ENCODE measurements at places on chromosomes 2 and 18.

DNA sequence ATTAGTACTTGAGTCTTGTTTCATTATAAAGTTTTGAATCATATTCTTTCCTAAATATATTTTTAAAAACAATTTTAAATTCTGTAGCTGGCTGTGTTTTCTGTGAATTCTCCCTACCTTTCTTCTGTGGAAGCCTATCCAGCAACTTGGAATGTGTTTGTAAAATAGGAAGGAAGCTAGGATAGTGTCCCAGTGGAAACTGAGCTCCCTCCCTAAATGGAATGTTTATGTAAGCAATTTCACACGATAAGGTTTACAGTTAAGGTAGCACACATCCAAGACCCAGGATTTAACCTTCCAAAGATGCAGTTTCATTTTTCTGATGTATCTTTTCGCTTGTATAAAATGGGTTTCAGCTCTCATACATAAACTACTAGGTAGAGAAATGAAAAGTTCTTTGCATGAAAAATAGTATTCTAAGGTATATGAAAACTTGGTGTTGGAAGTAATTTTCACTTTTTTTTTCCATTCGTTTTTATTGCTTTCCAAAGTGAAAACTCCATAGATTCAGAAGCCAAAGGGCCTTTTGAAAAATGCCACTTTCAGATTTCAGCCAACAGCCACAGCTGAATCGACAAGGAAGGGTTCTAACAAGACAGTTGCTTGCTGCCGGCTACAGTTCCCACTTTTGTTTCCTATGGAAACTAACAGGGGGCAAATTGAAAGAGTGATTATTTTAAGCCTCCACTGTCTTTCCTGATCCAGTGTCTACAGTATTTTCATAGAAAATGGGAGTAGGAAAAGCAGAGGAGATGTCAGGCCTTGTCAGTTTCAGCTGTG lies 405.1 kb upstream of the POU3F3 start:
- no peak for DNase-seq

DNA sequence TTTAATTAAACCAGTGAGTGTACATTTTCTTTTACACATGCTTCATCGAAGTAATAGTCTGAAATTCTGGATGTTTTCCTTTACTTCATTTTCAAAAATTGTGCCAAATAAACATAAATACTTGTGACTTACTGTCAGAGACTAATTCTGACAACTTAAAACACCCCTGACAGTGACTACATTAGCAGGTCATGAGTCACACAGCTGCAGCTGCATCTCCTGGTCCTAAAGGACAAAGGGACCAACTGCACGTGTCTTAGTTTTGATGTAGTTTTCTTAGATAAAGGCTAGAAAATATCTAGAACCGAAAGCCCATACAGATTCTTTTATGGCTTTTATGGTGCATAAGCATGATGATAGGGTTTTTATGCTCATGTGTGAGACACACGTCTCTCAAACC lies 29.6 kb upstream of the DSC3 start:
- no peak for DNase-seq

DNA sequence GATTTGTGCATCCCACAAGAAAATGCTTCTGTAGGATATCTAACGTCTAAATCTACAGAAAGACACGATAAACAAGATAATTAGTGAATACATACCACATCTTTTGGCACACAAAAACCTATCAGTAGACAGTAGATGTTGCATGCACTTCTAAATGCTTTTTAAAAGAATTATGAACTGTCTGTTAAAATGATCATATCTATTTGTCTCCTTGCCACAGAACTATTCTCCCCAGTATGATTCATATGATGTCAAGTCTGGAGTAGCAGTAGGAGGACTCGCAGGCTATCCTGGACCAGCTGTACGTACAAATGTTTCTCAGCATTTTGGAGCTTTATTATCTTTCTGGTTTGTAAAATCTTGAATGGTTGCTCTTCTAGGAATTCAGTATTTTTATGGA lies 12.7 kb downstream of the COL3A1 start:
- DNase-seq = no peak

DNA sequence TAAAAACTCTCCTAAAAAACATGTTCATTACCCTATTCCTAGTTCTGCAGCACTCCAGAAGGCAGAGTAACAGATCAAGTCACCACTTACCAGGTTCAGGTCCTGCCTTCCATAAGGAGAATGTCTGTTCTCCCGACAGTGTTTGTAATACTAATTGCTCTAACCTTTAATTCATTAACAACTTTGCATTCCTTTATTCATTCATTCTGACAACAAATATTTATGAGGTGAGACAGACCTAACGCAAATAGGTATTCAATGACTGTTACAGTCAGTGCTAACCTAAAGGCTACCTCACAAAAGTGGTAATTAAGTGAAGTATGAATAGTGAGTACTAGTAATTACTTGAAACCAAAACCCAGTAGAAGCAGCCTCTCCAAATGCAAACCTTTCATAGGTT lies 224.0 kb downstream of the AFF3 start:
- no peak for DNase-seq

DNA sequence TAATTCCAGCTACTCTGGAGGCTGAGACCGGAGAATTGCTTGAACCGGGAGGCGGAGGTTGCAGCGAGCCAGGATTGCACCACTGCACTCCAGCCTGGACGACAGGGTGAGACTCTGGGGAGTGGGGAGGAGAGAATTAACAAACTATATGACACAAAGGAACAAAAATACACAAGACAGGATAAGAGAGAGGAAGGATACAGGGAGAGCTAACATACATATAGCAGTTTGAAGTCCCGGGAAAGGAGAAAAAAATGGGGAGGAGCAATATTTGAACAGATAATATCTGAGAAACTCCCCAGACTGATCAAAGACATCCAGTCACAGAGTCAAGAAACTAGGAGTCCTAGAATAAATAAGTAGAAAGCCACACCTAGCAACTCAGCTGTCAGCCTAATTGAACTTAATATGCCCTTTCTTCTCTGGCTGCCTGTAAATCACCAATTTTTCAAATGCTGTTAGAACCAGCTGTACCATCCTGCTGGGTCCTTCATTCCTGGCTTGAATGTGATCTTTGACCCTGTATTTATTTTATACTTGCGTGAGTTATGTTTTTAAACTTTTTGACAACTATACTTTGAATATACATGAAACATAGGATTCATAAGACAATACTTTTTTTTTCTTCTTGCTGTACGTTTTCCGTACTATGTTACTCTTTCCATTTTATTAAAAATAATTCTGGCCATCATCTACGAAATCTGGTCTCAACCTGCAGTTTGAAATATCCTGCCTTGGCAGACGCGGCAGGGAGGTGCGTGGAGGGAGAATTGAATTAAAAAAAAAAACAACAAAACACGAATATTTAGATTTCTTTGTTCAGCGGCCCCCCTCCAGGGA lies 876 bp upstream of the CYP27A1 start:
- DNase-seq = no peak

- no peak for DNase-seq
These were observed 8.9 kb downstream of the PDCL3 start for GRCh38 chr2:100571668-100572067.

DNA sequence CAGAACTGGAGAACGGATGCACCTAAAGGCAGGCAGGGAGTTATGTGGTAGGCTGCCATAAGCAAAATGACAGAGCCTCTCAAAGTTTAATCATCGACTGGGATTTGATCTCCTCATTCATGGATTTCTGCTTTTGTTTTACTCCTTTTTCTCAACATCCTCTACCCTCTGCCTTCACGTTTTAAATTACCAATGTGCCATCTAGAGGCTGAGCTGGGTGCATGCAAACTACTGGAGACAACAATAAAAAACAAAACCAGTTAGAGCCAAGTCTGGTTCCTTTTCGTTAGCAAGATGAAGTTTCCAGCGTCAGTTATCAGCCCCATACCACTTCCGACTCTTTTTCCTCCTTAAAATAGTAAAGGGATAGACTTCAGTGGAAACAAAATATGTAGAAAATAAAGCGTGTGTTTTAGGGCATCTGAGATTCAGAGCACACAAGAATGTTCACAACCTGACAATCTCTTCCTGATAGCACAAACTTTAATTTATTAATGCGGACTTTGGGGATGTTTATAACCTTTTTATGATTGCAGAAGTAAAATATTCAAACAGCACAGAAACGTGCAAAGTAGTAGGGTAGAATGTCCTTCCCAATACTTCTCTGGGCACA lies 117.0 kb downstream of the LAMA1 start:
- no peak for DNase-seq

Data from stimulated activated CD4-positive, alpha-beta T cell treated with anti-CD3 and anti-CD28 coated beads, Interleukin-4, amount 100 ng/mL, for 24 hours (primary cell).